CD4-positive, alpha-beta memory T cell (primary cell): ENCODE measurements at places on chromosomes 11 and 22.

GRCh38 chr22:33194529-33195077 is 136.4 kb upstream of the SYN3 start:
- no peak for DNase-seq

- DNase-seq: no peak
Measured at GRCh38 chr22:45223304-45224117, 17.2 kb downstream of the KIAA0930 start.

GRCh38 chr11:112564228-112564955 is 303.7 kb upstream of the PLET1 start:
- DNase-seq: no peak

GRCh38 chr11:13333456-13333957 is 55.9 kb downstream of the BMAL1 start:
- DNase-seq: peak; percentile 32

DNA sequence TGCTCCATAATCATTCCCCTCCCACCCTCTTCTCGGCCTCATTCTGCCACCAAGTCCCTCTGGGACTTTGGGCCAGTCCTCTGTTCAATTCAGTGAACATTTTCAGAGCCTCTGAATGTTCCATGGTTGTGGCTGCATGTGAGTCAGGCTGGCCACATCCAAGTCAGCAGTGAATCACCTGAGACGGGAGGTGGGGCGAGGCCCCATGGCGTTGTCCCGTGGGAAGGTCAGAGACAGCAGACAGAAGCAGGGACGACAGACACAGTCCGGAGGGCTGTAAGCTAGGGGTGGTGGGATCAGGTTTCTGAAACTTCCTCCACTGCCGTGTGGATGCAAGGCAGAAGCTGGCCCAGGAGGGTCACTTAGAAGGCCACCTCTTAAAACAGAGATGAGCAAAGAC is 324.8 kb downstream of the MN1 start:
- DNase-seq: no peak

DNA sequence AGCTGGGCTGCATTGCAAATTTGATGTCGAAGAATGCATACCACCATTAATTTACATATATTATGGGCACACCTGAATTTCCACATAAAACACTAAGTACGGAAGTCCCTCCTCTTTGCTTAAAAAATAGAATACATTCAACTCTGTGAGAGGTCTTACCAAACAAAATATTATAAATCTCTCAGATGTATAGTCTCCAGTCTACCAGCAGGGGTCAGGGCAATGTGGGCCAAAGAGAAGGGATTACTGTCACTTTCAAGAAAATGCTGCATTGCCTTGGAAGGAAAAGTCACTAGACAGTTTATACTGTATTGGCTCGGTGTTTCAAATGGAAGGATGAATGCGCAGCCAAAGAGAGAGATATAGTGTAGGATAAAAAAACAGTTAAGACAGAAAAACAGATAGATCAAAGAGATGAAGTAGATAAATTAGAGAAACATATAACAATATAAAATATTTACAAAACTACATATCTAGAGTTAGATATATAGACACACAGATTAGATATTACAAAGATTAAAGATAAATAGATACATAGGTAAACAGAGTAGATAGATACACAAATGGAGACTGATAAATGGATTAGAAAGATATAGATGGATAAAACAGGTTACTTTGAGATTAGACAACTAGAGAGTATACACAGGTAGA is 20.9 kb downstream of the SERGEF start:
- DNase-seq: peak; percentile 50

DNA sequence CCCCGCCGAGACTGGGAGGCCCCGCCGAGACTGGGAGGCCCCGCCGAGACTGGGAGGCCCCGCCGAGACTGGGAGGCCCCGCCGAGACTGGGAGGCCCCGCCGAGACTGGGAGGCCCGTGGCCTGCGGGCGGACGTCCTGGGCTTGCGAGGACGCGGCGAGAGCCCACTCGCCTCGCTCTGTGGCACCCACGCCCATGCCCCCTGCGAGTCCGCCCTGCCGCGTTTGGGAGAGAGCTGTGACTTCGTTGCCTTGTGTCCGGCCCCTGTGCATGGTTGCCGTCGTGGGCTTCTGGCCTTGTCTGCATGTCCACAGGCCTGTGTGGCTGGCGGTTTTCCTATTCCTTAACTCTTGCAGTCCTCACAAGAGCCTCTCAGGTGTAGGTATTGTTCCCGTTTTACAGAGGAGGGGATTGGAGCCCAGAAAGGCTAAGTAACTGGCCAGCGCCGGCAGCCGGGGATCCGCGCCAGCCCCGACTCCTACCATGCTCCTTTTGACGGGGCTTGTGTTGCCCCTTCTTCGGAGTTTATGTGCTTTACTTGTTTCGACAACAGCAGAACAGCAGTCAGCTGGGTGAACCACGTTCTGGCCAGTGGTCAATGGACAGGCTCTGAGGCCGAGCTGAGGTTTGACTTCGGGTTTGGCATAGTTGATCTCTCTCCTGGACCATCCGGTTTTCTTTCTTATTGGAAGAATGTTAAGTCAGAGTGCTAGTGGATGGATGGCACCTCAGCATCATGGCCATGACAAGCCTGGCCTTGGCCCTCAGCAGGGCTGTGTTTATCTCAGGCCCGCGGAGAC is 741 bp downstream of the PHRF1 start:
- DNase-seq: no peak

DNA sequence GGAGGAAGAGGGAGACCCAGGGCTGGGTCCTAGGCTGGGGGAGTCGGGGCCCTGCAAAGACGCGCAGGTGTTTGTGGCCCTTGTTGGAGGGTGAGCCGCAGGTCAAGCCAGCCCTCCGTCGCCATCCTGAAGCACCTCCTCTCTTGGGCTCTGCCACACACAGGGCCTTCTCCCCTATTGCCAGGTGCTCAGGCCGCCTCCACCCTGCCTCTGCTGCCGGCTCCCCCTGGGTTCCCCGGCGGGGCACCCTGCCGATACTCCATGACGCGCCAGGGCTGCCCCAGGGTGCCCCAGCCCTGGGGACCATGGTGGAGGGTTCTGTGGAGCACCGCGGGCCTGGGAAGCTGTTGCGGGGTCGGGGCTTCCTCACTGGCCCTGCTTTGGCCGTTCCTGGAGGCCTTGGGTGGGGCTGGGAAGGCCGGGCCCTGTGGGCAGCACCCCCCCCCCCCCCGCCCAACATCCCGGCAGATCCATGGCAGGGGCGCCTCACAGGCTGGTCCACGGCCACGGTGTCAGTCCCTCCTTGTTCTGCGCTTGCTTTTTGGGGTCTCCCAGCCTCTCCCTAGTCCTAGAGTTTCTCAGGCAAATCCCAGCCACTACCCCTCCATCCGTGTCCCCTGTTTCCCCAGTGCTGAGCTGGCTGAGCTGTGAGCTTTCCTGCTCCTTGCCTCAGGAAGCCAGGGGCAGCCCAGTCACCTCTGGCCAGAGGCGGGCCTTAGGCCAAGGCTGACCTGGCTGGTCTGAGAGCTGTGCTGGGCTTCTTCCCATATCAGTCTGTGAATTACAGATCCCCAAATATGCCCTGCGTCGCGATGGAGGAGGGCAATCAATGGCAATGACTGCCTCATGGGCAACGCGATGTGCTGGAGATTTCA is 2.3 kb upstream of the ADORA2A start:
- DNase-seq: no peak

DNA sequence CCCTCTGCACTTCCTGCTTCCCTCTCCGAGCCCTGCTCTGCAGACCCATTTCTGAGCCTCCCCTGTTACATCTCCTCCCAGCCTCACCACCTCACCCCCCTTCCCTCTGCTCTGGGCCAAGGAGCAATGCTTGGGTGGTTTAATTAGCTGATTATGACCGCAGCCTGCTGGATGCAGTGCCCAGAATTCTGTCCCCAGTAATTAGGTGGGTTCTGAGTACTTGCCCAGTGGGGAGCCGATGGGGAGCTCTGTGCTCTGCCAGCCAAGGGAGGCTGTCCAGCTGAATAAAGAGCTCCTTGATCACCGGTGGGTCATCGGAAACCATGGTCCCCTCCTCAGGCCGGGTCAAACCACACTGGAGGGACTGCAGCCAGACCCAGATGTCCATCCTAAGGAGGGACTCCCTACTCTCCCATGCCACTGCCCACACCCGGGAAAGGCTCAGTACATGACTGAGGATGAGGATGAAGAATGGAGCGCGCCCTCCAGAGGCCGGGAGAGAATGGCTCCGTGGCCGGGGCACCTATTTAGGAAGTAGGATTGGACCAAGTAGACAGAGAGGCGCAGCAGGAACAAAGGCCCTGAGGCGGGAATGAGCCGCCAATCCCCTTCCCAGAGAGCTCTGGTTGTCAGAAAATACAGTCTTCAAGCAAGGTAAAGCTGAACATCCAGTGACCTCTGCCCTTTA is 9.1 kb downstream of the ARRB1 start:
- no peak for DNase-seq

- no peak for DNase-seq
Measured at GRCh38 chr11:72237112-72237931, 6.7 kb downstream of the PHOX2A start.

- no peak for DNase-seq
Measured at GRCh38 chr22:36930041-36930935, 16.9 kb downstream of the CSF2RB start.

GRCh38 chr11:83564870-83565269 is 278.7 kb upstream of the CCDC90B start:
- DNase-seq: no peak

GRCh38 chr22:20965888-20966855 is 883 bp upstream of the AIFM3 start:
- no peak for DNase-seq

- DNase-seq: no peak
Measured at GRCh38 chr11:22677153-22677903, 10.9 kb downstream of the GAS2 start.

DNA sequence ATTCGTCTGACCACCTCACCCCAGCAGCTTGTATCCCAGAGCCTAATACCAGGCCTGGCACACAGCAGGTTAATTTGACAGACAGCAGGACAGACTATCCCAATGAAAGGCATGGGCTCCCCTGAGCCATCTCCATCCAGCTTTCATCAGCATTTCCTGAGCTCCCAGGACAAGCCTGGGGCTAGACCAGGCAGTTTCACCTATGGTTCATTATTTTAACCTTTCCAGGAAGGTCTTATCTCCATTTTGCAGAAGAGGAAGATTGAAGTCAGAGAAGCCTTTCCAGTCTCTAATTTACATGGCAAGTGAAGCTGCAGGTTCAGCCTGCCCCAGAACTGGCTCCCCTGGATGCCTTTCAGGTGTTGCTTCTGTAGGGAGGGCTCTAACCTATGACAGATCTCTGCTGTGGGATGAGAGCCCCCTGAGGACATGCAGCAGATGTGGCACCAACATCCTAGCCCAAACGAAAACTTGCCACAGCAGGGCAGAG is 17.0 kb downstream of the ARRB1 start:
- no peak for DNase-seq

DNA sequence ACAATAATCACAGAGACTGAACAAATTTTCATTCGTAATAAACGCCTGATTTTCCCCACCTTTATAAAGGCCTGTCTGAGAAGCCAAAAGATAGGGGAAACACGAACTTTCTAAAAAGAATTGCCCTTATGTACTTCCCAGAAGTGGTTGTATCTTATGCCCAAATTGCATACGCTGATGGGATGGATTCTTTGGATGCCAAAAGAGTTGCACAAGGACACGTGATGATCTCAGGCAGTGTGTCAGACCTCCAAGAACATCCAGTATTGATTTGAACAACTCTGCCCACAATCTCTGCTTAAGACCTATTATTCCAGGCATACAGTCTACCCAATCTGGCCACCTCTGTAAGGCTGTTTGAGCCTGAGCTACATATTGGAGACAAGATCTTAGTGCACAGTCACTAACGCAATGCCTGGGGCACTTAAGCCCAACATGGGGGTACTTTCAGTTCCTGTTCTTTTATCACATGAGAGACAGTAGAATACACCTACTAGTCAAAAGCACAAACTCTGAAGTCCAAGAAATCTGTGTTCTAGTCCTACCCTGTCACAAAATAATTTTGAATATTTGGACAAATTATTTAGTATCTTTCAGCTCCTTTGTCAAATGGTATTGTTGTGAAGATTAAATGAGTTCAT is 38.9 kb downstream of the OR10A6 start:
- DNase-seq: no peak

GRCh38 chr11:27882066-27882697 is 181.9 kb upstream of the BDNF start:
- DNase-seq: no peak

DNA sequence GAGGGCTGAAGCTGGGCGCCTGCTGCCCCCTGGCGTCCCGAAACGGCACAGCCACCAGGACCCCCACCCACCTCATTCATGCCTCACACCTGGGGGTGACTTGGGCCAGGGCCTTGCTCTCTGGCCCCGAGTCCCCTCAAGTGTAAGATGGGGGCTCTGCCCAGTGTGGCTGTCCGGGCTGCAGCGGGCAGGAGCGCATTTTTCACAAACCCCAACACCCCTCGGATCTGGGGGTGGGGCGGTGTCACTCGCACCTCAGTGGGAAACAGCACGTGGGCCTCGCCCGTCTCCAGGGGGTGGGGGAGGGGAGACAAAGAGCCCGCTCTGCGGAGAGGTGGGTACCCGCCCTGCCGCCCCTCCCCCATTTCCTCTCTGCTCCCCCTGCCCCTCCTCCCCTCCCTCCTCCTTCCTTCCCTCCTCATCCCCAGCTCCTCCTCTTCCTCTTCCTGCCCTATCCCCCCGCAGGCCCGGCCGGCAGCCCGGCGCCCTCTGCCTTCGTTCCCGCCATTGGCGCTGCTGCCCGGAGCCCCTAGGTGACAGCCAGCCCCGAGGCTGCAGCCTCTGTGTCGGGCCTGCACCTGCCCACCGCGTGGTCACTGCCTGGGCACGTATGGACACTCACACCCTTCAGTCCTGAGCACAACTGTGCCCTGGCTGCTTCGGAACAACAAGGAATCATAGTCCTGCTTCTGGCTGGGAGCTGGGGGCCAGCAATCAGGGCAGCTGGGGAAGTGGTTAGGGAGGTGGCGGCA is 6.8 kb upstream of the CDKN1C start:
- DNase-seq: peak; percentile 66

GRCh38 chr22:30806391-30806861 is 111.8 kb downstream of the OSBP2 start:
- no peak for DNase-seq

GRCh38 chr11:121328967-121329679 is 36.6 kb downstream of the SC5D start:
- no peak for DNase-seq

DNA sequence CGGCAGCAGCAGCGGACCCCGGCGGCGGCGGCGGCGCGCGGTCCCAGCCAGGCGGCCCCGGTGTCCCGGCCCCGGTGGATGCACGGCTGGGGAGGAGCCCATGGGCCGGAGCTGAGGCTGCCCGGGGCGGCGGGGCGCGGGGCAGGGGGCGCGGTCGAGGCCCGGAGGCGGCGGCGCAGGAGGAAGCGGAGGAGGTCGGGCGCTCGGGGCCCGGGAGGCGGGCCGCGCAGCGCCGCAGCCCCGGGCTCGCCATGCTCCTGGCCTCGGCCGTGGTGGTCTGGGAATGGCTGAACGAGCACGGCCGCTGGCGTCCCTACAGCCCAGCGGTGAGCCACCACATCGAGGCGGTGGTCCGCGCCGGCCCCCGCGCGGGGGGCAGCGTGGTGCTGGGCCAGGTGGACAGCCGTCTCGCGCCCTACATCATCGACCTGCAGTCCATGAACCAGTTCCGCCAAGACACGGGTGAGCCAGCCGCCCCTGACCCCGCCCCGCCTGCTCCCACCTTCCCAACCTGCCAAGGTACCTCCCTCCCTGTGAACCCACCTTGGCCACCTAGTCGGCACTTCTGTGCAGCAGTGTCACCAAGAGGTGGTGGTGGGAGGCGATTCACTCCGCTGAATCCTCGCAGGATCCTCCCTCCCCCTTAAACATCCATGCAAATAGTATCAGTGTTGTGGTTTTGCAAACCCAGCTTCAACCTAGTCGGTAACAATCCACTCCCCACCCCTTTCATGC is 580 bp downstream of the DTX4 start:
- DNase-seq: peak; percentile 21

GRCh38 chr11:111098091-111098490 is 147.4 kb upstream of the POU2AF2 start:
- no peak for DNase-seq

GRCh38 chr11:17780668-17781067 is 46.1 kb downstream of the KCNC1 start:
- no peak for DNase-seq
